Stimulated activated CD4-positive, alpha-beta T cell treated with anti-CD3 and anti-CD28 coated beads, Interleukin-12 subunit alpha, Interleukin-12 subunit beta, amount 100 ng/mL, for 24 hours (primary cell): ENCODE measurements at places on chromosomes 12 and 14.

GRCh38 chr12:93468008-93468371 lies 676 bp downstream of the MRPL42 start:
- DNase-seq, result no peak

GRCh38 chr12:56315622-56316473 lies at the start of gene CNPY2:
TSS of gene CNPY2 (minus strand) at chr12:56315988. CDS start at chr12:56315217, 771 bp downstream.
- peak; percentile 93 for DNase-seq

GRCh38 chr14:89493406-89493805 lies 76.4 kb upstream of the FOXN3 start:
- DNase-seq, result no peak

GRCh38 chr12:129550353-129550752 lies 353.5 kb downstream of the TMEM132D start:
- DNase-seq, result no peak

DNA sequence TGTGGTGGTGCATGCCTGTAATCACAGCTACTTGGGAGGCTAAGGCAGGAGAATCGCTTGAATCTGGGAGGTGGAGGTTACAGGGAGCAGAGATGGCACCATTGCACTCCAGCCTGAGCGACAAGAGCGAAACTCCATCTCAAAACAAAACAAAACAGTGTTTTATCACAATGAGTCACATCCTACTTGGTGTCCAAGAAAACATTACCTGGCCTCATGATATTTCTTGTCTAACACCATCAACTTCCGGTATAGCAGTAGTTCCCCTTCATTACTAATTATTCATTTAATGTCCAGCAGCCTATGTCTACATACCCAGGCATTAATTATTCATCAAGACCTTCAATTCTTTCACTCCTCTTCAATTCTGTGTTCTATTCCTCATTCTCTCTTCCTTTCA lies 115.5 kb downstream of the CCDC59 start:
- no peak for DNase-seq

GRCh38 chr12:131357185-131357747 lies 353.6 kb upstream of the SFSWAP start:
- DNase-seq, result no peak

- no peak for DNase-seq
These were observed 231.2 kb downstream of the PIK3C2G start for GRCh38 chr12:18492372-18493025.

- DNase-seq, result no peak
These were observed 13.4 kb downstream of the CDK17 start for GRCh38 chr12:96386794-96387193.

GRCh38 chr14:78758333-78758732 lies 588.2 kb downstream of the NRXN3 start:
- DNase-seq, result no peak

DNA sequence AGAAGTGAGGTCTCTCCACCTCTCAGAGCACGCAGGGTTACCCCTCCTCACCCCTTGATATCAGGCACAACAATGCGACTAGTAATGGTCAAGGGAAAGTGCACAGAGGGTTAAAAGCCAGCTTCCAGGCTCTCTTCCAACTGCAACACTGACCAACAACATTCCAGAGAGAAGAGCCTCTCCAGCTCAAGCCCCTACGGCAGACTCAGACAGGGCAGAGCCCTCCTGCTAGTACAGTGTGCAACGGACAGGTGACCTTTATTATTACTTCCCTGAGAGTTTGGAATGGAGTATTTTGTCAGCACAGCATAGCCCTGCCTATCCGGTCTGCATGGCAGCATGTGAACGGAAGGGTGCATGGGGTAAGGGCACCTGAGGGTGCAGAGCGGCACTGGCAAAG lies 73.0 kb downstream of the PTPN21 start:
- no peak for DNase-seq

DNA sequence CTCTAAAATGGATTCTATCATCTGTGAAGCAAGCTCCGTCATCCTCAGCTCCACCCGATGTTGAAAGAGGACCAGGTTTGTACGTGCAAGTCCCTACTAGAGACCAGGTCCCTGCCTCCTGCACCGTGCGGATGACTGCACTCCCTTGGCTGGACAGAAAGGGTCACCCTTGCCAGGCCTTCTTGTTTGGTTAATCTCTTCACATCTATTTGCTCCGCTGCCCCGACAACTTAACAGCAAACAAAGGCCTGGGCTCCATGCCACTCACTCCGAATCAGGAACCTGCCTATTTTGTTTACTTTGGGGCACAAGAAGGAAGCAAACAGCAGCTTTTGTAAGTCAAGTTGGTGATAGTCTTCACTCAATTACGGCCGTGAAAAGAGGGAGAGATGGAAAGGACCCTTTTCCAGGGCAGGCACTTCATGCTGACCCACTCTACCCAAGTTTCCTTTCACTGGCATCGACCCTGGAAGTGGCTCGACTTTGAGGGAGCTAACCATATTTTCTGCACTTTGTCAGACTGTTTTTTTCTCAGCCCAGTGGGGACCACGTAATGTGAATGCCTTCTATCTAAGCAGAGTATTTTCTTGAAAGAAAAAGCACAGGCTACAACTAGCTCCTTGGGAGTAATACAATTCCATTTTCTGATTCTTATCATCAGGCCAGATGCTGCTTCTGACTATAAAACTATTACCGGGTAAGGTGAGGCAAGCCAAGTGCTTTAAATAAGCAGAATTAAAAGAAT lies 202.6 kb downstream of the FOXN3 start:
- DNase-seq, result no peak

GRCh38 chr14:69355154-69355597 lies 42.9 kb downstream of the ERH start:
- DNase-seq, result no peak

- DNase-seq, result peak; percentile 60
These were observed 24.6 kb upstream of the TMPO start for GRCh38 chr12:98490501-98491453.

DNA sequence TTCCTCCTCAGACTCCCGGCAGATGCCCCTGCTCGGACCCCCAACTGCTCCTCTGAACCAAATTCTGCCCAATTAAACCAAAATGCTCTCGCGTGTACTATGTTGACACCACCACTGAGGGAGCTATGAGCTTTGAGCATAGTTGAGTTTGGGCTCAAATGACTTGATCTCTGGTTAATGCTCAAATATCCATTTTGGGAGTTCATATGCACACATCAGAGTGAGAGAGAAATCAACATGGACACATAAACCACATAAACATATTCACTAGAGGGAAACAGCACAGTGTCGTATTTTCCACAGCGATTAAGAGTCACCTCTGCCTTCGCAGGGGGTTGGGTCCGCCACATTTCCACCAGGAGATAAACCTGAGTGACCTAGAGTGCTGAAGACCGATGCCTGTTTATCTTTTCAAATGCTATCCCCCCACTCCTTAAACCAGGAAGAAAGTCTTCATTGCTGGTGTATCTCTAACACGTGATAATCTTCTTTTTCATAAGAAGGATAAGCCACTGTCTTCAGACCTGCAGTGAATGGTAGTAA lies 59.4 kb upstream of the FOXN3 start:
- DNase-seq, result no peak

DNA sequence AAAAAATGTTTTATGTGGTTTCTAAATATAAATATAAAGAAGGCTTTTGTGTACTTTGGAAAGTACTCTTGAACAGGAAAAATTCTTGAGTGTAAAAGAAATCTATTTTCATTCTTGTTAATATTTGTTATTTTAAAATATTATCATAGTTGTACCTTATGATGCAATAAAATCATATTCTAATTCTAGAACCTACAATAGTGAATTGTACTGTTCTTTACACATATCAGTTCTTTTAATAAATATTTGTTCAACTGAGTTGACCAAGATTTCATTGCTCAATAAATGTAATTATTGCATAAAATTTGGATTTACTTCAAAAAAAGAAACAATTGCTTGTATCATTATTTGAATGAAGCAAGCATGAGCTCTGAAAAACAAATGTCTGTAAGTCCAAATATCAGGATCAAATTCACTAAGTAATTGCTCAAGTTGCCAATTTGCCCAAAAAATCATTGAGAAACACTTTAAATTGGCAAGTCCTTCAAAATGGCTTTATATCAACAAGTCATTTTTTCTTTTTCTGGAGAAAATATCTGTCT lies 191.6 kb upstream of the SLC16A7 start:
- no peak for DNase-seq

DNA sequence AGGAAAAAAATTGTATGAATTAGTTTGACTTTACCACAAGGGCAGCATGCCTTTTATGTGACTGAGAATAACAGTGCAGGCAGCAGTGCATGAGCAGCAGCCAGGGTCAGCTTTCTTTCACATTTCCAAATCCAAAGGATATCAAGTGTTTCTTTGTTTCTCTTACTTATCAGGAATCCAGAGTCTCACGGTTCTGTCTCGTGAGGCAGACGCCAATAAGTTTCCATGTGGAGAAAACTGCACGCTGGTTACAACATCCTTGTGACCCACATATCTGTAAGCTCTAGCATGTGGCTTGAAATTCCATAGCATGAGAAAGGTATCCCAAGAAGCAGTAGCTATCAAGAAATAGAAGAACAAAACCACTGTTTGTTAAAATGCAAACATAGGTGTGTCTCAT lies 27.6 kb downstream of the GALNT4 start:
- DNase-seq, result no peak

DNA sequence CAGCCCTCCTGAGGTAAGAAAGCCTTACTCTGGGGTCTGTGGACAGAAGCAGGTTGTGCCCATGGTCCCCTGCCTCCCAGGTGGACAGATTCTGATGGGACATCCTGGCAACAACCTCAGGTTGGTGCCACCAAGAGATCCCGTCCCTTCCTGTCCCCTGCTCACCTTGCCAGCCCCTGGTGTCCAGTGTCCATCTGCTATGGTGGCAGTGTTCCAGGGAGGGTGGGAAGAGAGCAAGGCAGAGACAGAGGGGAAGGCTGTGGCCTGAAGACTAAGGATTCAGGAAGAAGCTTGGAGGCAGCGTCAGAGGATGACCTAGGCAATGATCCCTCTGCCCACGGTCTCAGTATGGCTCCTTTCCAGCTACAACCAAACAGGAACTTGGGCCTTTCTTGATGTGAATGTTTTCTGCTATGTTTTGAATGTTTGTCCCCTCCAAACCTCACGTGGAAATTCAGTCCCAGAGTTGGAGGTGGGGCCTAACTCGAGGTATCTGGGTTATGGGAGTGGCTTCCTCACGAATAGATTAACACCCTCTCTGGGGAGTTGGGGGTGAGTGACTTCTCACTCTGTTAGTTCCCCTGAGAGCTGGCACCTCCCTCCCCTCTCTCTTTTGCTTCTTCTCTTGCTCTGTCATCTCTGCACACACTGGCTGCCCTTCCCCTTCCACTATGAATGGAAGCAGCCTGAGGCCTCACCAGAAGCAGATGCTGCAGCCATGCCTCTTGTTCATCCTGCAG lies 26.9 kb downstream of the IQSEC3 start:
- no peak for DNase-seq

- DNase-seq, result no peak
These were observed 224.0 kb upstream of the BTG1 start for GRCh38 chr12:92369636-92370035.

- DNase-seq, result no peak
These were observed 119.3 kb downstream of the HMGA2 start for GRCh38 chr12:65943388-65944137.

GRCh38 chr14:70052990-70053389 lies 135.8 kb downstream of the SLC8A3 start:
- DNase-seq, result no peak

GRCh38 chr14:68513137-68513536 lies 279.7 kb downstream of the ZFP36L1 start:
- DNase-seq, result no peak

GRCh38 chr14:55884819-55885218 lies 233.4 kb upstream of the PELI2 start:
- DNase-seq, result no peak

- DNase-seq, result no peak
These were observed 9.7 kb downstream of the TPH2 start for GRCh38 chr12:71948390-71948789.

DNA sequence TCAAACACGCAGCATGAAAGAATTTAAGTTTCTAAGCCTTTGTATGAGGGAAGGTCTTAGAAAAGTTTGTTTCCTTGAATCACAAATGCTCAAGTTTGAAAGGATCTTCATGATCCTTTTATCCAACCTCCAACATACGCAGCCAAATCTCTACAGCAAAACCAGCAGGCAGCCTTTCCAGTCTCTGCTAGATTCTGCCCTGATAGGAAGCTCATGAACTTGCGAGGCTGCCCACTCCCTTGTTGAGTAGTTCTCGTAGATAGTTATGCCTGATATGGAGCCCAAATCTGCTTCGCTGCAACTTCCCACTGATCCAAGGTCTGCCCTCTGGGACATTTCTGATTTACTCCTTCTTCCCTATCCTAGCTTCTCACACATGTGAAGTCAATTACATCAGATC lies 272.9 kb downstream of the EGLN3 start:
- no peak for DNase-seq

GRCh38 chr12:123449249-123449733 lies 8.6 kb upstream of the SNRNP35 start:
- no peak for DNase-seq

GRCh38 chr12:112309797-112310196 lies 72.4 kb downstream of the HECTD4 start:
- DNase-seq, result no peak

- DNase-seq, result no peak
These were observed 12.8 kb downstream of the LRCOL1 start for GRCh38 chr12:132597333-132598316.

DNA sequence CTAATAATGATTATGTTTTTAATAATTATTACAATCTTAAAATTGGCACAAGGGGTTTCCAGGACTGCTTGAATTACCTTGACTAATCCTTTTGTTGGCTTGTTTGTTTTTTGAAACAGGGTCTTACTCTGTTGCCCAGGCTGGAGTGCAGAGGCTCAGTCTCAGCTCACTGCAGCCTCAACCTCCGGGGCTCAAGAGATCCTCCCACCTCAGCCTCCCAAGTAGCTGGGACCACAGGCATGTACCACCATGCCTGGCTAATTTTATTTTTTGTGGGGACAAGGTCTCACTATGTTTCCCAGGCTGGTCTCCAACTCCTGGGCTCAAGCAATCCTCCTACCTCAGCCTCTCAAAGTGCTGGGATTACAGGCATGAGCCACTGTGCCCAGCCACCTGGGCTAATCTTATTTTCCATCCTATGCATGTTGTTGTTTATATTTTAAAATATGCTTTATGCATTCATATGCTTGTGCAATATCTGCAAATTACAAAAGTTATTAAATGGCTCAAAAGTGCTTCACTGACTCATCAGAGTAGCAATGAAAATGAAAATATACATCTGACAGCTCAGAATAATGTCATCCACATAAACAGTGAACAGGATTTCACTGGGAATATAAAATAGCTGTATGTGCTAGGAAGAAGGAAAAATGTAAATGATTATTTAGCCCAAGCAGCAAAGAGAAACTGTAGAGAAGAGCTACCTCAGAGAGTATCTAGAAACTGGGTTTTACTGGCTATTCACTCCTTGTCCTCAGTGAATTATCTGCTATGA lies 24.8 kb upstream of the PLEKHG6 start:
- no peak for DNase-seq

GRCh38 chr12:74415633-74416032 lies 122.0 kb upstream of the ATXN7L3B start:
- DNase-seq, result no peak

DNA sequence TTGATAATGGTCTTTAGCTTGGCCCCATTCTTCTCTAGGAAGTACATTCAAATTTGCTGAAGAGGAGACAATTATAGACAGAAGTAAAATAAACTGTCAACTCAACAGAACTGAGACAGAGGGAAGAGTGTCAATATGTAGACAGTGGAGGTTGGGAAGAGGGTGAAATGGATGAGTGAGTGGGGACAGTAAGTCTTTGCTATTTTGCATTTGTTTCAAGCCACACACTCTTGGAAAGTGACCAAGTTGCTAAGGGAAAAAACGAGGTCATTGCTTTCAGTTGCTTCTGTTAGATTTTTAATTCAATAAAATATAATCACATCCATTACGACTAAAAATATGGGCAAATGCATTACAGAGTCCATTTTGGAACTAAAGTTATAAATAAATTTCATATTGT lies 47.8 kb downstream of the BTBD7 start:
- DNase-seq, result no peak

- DNase-seq, result no peak
These were observed 8.2 kb downstream of the NOPCHAP1 start for GRCh38 chr12:104994336-104994735.
